A549 treated with CpdA at 1 μM for 4 hours (cell line): ENCODE measurements at places on chromosomes 4 and X. TPM values are rescaled to one million over a fixed set of nuclear protein-coding genes. Genes with fewer than 3 reads are reported as not detected.

The PPP1R3F gene
- 1.2 to 4.3 TPM (median 3.4 TPM) in 5 replicates for total RNA-seq

The PLK4 gene
- total RNA-seq = 16.2 to 19.9 TPM (median 17.3 TPM) in 5 replicates

The SMPX gene
- not detected in 5 replicates for total RNA-seq

The HS3ST1 gene
- 0.12 to 1.1 TPM (median 0.16 TPM) in 5 replicates for total RNA-seq

The ZNF157 gene
- total RNA-seq = 0.05 TPM in 1 of 5 replicates, not detected in the others

The KLHL4 gene
- total RNA-seq = 2.8 to 3.6 TPM (median 3.2 TPM) in 5 replicates
